ENCODE measurements at places on chromosomes 12 and 14.
A peak's percentile ranks its signal among the peaks of the same experiment; 100 is the strongest.

- no peak for DNase-seq
Measured at GRCh38 chr12:14885718-14886221, at the start of gene MGP. TSS of gene MGP (minus strand) at chr12:14885854. CDS start at chr12:14885791, 63 bp downstream.

DNA sequence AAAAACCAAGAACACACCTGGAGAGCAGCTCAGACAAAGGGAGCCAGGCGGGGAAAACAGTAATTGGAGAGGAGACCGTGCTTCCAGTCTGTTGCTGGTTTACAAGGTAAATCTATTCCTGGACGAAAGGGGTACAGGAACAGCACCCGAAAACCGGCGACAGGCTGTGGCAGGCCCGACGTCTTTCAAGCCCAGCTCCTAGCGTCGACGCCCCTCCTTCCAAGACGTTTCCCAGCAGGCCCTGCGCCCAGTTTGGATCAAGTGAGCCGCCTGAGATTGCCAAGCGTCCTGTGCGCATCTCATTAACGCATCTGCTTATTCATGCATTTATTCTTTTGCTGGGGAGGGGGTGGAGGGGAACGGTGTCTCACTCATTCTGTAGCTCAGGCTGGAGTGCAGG is 1.4 kb downstream of the C12orf56 start:
- no peak for DNase-seq

DNA sequence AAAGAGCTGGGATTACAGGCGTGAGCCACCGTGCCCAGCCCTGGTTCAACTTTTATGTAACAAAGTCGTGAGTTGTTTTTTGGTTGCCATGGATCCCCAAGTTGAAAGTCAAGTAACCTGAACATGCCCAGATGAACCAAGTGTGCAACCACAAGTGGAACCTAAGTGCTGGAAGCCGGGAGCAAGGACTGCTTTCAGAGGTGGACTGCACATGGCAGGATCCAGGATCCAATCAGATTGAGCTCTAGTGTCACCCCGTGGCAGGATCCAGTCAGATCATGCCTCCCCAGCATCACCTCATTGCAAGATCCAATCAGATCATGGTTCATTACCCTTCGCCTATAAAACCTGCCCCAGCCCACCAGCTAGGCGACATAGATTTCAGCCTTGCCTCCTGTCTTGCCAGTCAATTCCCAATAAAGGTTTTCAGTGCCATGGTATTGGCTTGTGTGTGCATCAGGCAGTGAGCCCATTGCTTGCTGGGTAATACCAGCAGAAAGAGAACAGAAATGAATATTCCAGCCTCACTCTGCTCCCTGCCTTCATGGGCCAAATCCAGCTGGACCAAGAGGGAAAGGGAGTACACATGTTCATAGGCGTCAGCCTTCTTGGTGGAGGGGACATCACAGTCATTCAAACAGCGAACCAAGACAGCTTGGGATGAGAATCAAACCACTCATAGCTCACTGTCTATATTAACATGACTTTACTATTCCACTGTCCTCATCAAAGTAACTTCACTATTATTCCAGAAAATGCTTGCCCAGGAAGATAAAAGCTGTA is 43.6 kb upstream of the VASH1 start:
- DNase-seq = no peak

GRCh38 chr14:45210159-45210558 is 42.8 kb downstream of the MIS18BP1 start:
- no peak for DNase-seq

GRCh38 chr12:111529424-111530368 is 69.4 kb downstream of the ATXN2 start:
- peak; percentile 3 for DNase-seq

DNA sequence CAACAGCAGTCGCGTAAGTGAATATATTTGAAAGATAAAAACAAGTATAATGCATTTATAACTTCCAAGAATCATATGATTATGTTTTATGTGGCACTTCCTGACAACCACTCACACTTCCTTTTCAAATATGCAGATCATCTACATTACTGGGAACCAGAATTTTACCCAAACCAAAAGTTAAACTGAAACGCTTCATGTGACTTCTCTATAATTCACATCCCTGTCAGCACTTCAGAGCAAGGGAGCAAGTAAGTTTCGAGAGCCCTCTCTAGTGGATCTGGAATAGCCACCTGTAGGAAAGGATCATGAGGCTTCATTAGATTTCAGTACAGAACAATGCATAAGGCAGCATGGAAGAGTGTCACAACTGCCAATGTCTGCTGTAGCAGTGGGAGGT is 13.7 kb upstream of the ALX1 start:
- no peak for DNase-seq

DNA sequence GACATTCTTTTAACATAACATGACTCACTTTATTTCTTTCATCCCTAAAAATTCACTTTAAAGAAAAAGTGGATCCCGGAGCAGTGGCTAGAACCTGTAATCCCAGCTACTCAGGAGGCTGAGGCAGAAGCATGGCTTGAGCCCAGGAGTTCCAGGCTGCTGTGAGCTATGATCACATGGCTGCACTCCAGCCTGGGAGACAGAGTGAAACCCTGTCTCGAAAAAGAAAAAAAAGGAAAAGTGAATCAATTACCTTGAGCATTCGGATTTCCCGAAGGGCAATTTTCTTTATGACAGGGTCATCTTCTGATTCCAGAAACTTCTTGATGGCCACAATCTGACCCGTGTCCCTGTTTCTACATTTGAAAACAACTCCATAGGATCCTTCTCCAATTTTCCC is 1.2 kb downstream of the CDKL1 start:
- no peak for DNase-seq

DNA sequence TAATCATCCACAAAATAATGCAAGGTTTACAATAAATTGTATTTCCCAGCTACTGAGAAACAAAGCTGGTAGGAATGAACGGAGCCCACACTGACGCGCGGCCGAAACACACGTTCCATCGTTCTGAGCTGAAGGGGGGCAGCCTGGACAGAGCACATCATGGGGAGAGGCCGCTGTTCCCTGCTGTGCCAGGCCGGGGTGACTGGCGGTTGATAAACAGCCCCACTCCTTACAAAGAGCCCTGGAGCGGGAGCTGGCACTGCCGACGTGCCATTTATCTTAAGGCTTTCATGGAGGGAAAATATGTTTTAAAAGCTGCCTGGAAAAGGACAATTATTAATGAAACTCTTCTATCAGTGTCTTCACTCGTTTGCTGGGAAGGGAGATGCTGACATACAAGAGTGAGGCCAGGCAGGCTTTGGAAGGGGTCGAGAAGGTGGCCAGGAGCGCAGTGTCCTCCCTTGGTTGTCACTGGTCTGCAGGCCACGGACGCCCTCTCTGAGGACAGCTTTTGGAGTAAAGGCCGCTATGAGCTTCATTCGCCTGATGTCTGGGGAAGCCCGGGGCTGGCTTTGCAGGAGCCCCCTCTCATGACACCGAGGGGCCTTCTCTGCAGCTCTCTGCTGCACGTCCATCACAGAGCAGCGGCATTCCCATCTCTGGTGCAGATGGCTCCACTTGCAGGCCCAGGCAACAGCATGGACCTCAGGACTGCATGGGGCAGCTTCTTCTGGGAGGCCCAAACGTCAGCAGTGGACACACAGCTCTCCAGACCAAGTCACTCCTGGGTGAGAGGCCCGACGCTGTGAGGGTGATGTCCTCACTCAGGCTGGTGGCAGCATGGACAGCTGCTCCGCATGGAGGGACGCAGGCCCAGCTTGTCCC is 355.3 kb upstream of the SFSWAP start:
- no peak for DNase-seq

DNA sequence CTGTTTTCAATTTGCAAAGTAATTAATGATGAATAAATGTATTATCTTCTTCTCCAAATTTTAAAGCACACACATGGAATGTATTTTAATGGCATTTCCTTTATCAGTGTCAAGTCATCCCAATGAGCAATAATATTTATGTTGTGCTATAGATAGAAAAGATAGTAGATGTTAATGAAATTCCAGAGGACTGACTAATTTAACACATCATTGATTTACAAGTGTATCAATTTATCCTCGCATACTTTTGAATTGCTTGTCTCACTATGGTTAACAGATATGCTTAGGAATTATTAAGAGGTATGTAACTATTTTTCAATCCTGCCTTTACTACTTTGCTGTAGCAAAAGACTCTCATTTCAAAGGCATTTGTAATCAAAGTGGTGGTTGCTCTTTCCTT is 842.9 kb downstream of the SLC6A15 start:
- no peak for DNase-seq

DNA sequence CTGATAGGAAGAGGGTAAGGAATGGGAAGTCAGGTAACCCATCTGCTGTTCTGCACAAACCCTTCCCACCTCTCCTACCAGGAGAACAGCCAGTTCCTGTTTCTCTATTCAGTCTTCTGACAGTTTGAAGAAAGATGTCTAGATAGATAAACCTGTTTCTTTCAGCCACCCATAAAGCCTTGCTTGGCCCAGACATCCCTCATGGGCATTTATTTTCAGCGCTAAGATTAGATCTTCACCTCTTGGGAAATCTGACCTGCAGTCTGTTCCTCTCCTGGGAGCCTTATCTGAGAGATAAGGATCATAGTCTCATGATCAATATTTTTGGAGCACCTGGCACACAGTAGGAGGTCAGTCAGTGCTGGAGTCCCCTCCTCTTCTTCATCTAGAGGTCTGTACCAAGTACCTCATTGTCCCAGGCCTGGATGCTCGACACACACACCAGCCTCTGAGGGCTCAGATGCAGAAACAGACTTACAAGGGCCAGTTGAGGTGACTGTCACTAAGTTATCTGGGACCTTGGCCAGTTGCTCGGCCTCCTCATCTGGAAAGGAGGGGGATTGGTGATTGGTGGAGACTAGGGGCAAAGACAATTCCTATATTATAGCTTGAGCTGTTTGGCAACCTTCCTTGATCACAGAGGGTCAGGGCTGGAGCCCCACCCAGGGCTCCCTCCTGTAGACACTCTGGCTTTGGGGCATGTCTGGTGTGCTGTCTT is 18.2 kb downstream of the ACVRL1 start:
- DNase-seq = no peak

- no peak for DNase-seq
Measured at GRCh38 chr12:90809940-90810339, 145.0 kb downstream of the CCER1 start.

DNA sequence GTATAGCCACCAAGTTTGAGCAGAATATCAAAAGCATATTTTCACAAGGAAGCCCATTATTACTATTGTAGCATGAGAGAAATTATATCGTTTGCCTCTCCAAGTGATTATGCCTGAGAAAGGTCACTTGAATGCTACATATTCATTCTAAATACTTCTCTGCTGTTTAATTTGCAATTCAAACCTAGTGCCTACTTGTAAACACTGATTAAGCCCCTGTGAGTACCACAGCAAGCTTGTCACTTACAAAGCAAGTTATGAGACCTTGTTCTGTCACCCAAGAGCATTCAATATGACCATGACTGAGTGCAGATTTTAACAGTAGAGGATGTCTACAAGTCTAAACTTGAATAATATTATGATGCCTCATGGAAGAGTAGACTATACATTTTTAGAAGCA is 124.7 kb upstream of the SSTR1 start:
- no peak for DNase-seq

DNA sequence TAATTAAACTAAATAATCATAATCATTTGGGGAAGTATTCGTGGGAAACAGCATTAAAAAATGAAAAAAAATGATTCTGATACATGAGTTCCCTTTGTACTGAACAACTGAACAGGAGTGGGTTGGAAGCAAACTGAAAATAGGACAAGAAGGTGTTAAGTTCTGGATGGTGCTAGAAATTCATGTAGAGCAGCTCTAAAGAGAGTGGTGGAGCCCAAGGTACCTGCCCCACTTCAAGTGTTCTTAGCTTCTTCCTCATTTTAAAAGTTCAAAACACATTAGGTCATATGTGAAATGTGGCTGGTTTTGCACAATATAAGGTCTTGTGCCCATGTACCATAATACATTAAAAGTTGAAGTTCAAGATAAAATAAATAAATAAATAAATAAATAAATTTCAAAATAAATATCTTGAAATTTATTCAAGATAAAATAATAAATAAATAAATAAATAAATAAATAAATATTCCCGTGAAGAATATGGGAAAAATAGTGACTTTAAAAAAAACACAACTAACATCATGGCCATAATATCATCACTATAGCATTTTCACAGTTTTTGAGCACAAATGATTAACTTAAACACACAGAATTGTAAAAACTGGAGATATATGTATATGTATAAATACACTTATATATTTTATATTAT is 191.5 kb upstream of the PRKD1 start:
- DNase-seq = no peak

- no peak for DNase-seq
Measured at GRCh38 chr14:65472189-65472588, 59.7 kb downstream of the FUT8 start.

- no peak for DNase-seq
Measured at GRCh38 chr12:131378861-131379665, 331.8 kb upstream of the SFSWAP start.

DNA sequence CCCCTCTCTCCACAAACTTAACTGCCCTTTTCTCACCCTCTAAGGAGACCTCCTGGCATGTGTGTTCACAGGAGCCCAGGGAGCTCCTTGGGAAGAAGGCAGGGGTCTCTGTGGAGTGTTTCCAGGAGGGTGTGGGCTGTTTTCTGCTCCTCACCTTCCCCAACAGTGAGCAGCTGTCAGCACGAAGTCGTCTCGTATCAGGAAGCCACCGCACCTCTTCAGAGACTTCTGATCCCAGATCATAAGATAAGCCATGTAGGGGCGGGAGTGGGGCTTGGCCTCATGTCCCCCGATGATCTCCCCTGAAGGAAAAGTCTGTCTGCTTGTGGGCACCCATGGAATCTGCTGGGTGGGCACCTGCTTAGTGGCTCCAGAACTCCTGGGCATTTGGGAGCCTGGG is 1.2 kb downstream of the GZMB start:
- no peak for DNase-seq

- DNase-seq = no peak
Measured at GRCh38 chr12:20011200-20011599, 357.1 kb upstream of the PDE3A start.

DNA sequence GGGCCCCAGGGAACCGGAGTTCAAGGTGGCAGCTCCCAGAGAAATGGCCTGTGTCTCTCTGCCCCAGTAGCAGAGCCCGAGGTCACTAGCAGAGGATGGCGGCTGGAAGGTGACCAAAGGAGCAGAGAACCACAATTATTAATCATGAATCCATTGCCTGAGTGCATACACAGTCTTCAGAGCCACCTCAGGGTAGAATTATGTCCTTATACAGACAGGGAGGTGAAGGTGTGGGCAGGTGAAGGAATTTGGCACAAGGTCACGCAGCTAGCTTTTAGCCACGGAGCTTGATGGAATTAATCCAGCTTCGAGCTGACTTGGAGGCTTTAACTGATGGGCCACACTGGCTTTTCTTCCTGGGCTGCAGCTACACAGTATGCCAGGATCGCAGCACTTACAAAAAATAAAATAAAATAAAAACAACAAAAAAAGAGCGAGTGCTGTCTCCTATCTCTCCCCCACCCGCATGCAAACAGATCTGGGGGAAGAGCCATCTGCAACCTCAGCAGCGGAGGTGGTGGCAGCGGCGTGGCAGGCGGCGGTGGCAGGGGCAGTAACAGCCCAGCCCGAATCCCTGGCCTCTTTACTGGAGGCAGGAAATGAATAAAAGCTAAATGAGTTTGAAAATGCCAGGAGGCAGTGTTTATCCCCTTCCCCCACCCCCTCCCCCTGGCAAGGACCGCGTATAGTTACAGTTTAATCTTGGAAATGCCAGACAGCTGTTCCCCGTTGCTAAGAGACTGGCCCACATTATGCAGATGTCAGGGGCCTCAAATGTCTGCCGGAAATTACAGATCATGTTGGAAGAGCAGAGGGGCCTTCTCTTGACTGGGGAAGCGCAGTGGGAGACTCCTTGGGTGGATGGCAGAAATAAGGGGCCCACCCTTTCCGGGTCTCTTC is 93.5 kb downstream of the LRRC74A start:
- DNase-seq = peak; percentile 98

GRCh38 chr14:61662437-61663311 is 32.6 kb upstream of the HIF1A start:
- no peak for DNase-seq

GRCh38 chr14:41875116-41875515 is 268.4 kb downstream of the LRFN5 start:
- no peak for DNase-seq

Data from NCI-H1417 treated with DMSO at 0.1 percent for 48 hours (cell line).